ENCODE measurements at places on chromosomes 7 and 10.

DNA sequence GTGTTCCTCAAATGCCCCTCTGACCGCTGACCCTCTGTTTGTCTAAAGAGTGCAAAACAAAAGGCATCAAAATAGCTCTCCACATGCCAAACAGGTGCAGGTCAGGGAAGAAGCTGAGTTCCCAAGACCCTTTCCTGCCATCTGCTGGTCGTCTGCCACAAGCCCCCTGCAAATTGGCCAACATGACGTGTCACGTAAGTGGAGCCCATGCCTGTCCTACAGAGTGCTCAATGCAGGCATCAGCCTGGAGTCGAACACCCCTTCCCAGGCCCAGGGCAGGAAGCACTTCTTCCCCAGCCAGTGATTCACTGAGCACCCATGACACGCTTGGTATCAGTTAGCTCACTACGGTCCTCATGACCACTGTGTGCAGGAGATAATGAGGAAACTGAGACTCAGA, 14.1 kb downstream of the TMEM72 start:
- DNase-seq: no peak

GRCh38 chr10:26944261-26944882, 83.6 kb upstream of the ABI1 start:
- DNase-seq: no peak

DNA sequence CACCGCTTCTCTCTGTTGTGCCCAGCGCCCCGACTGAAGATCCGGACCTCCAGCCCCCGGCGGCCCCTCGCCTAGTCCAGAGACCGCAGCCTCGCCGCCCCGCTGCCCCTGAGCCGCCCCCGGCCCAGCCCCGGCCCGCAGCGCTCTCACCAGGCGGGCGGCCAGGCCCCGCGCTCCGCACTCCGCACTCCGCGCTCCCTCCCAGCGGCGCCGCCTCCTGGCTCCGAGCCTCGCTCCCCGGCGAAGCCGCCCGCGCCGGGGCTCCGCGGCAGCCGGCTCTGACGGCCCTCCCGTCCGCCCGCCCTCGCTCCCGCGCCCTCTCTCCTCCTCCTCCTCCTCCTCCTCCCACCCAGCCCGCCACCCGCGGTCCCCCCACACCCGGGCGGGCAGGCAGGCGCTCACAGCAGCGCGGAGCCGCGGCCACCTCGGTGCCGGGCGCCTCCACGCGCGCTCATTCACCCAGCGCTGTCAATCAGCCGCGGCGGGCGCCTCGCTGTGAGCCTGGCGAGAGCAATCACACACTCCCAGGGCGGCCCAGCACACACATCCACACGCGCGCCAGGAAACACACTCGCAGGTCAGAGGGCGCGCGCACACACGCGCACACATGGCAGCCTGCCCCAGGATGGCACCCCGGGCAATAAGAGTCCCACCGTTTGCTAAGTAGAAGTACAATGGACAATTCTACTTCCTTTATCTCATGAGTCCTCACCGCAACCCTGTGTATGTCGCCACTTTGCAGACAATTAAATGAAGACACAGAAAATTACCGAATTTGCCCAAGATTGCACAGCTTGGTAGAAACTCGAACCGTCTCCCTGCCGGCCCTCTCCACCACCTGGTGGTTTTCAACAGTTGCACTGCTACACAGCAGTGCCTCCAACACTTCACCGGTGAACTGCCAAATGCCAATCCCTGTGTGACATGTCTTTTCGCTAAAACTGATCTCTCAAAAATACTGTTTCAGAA, at the start of gene PRRT4:
TSS of gene PRRT4 (minus strand) at position 280 of the 969 bp plus-strand sequence.
- DNase-seq: no peak

DNA sequence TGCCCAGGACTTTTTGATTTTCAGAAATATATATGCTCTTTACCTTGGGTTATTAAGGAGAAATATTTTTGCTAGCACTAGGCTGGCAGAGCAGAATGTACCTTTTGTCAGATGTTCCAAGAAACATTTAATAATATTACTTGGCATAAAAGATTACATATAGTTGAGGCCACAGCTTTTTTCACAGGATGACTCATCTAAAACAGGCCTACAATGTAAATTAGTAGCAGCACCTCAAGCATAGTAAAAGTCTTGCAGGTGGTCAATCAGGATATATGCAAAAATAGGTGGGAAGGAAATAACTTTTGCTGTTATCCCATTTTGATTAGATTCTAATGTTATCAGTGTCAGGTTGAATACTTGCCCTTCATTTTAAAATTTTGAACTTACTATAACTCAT, 14.9 kb upstream of the ITGB1 start:
- no peak for DNase-seq

DNA sequence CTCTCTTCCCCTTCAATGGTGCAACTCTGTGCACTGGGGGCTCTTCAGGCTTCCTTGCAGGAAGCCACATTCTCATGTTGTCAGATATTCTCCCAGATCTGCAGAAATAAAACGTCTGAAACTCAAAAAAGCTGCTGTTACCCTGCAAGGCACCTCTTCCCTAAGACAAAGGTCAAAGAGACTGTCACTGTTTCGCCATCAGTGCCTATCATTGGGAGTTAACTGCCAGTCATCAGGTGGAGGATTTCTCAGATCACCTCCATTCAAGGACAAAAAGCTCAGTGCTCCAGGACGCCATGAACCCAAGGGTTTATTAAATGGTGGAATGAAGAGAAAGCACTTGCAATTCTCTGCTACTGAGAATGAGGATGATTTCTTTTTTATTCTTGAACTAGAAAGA, 144.6 kb upstream of the PALS2 start:
- no peak for DNase-seq

GRCh38 chr7:97116308-97116707, 1.2 kb upstream of the SDHAF3 start:
- no peak for DNase-seq

DNA sequence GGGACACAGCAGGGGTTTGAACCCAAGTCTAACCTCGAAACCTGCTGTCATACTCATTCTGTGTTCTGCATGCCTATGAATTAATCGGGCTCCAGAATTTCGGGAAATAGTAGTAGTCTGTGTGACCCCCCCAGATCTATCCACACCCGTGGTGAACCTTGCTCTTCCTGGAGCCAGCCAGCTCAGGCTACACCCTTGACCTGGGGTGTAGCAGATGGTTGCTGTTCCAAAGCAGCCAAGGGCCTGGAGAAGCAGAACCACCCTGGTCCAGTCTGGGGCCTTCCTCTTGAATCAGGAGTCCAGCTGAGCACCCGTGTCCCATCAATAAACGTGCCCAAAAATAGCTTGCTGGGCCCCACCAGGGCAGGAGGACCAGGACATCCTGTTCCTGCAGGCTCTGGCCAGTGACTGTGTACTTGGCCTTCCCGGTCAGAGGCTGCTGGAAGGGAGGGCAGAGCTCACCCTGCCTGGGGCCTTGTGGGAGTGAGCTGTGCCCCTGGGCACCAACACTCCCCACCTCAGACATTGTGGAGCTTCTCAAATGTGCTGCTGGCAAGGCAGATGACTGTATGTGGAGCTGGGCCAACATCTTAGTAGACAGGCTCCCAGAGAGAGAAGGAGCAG, 101.2 kb upstream of the ZNF716 start:
- no peak for DNase-seq

DNA sequence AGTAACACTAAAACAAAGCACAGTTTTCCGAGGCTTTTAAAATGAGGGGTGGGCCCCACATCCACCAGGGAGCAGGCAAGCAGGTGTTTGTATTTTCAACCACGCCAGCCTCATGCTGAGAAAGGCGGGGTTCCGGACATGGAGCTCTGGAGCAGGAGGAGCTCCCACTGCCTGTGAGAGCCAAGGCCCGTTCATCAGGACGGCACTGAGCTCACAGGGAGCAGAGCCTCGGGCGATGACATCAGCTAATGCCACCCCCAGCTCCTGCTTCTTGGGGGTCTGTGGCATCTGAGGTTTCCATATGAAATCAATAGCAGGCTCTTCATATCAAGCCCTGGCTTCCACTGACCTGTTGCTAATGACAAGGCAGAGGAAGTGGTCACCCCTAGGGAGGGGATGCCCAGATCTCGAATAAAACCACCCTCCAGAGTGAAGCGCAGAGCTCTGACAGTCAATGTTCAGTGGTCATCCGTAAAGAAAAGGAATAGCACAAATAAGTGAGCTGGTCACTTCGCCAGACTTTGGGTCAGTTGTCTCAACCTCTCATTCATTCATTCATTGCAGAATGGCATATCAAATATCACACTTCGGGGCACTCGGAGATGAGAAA, 89.1 kb downstream of the TNS3 start:
- no peak for DNase-seq

- no peak for DNase-seq
Observed at GRCh38 chr7:40622941-40623501, 488.2 kb downstream of the SUGCT start.
